ENCODE measurements at places on chromosomes 3 and 15. TPM values are rescaled to one million over a fixed set of nuclear protein-coding genes. Genes with fewer than 3 reads are reported as not detected.

CFAP100 gene
- total RNA-seq = 3.4 TPM

GRCh38 chr3:180375831-180376230 lies 226.1 kb upstream of the TTC14 start:
- DNase-seq = no peak

DNA sequence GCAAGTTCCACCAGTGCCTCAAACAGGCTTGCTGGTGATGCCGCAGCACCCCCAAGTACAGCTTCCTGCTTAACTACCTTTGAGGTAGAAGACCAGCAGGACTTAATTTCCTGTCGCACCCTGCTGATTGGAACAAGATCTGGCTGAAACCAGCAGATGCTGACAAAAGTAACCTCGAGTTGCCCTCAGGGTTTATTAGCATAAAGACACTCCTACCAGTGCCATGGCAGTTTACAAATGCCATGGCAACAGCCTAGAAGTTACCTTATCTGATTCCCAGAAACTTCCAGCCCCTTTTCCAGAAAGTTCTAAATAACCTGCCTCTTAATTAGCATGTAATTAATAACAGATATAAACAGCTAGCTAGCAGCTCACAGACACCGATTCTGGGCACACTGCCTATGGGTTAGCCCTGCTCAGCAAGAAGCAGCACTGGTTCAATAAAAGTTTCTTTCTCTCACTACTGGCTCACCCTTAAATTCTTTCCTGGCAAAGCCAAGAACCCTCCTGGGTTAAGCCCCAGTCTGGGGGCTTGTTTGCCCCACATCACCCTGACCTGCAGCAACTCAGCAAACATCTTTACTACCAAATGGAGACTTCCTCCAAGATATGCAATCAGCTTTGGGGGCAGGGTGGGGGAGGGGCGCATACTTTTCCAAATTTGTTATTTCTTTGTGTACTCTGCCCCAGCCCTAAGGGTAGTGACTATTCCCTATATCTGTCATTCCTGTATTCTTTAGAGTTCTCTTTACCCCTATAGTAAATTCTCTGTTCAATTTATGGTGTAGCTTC lies 54.2 kb downstream of the MAP4 start:
- DNase-seq = no peak

DNA sequence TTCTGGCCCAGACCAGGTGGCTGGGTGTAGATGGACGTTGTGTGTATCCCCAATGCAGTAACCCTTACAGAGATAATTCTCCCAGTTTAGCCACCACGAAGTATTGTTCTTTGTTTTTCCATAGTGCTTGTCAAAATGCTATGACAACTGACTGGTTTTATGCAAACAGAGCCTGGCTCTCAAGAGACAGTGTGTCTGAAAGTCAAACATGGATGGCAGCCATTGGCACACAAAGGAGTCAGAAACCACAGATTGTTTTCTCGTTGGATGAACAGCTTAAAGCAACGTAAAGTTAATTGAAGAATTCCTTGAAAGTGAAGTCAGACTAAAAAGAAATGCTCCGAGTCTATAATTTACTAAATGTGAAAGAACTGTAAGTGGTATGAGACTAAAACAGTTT lies 91.2 kb downstream of the FILIP1L start:
- DNase-seq = peak; percentile 15

DNA sequence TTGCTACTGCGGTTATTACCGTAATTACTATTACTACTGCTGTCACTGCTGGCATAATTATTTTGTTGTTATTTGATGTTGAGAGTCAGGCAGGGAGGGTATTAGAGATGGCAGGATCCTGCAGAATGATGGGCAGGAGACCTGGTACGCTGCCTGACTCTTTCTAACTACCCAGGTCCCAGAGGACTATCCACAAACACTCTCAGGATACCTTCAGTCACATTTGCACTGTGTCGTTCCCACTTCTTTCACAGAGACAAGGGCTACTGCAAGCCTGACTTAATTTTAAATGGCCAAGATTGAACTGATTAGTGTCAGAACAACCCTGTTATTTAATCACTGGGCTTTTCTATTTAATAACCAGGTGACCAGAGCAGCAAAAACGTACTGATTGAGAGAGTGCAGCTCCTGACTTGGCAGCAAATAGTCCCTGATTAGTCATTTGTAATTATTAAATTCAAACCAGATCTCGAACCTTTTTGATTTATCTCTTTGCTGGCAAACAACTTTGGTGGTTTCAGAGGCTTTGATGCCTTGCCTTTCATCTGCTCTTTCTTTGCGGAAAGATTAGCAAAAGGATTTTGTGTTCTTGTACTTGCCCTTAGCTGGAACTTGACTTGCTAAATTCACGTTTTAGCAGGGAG lies 88.8 kb upstream of the ARHGEF3 start:
- peak; percentile 93 for DNase-seq

- no peak for DNase-seq
Measured at GRCh38 chr15:29083858-29084257, 185.8 kb downstream of the NSMCE3 start.

DNA sequence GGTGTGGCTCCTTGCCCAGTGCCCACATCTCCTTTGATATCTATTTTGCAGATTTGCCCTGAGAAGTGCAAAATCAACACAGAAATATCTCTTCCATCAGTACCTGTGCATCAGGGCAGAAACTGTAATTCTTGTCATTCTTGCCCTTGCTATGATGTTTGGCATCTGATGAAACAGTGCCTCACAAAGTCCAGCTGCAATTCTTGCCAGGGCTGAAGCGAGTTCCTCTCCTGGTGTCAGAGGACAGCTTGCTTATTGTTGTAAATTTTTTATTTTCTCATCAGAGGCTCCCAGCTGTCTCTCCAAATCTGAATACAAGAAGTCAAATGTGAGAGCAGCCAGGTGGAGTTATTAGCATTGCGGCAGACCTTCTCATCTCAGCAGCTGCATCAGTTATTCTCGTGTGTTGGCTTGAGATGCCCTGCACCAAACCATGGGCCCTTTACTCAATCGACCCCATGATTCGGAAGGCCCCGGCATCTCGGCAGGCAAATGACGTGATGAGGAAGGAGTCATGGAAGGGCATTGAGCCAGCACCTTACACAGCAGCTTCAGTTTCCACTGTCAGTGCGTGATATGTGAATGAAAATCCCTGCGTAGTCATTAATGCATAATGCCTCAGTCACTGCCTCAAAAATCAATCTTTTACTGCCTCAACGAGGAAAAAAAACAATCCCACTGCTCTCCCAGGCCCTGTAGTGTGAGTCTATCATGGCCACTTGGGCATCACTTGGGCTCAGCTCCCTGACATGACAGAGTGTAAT lies 93.4 kb downstream of the CCNL1 start:
- no peak for DNase-seq

GOLGA8G gene
- total RNA-seq = 3.6 TPM

DNA sequence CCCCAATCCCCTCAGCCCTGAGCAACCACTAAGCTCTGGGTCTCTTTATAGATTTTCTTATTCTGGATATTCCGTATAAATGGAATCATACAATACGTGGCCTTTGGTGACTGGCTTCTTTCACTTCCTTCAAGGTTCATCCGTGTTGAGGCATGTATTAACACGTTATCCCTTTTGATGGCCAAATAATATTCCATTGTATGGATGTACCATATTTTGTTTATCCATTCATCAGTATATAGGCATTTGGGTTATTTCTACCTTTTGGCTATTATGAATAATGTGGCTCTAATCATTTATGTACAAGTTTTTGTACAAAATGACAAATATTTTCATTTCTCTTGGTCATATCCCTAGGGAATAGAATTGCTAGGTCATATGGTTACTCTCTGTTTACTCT lies 284.4 kb downstream of the FAM43A start:
- no peak for DNase-seq

CTXN2 gene
- 1.2 TPM for total RNA-seq

GCSAM gene
- total RNA-seq = 1.2 TPM

GRCh38 chr3:38634111-38634510 lies 15.4 kb downstream of the SCN5A start:
- no peak for DNase-seq

GRCh38 chr3:24573576-24573975 lies 78.9 kb upstream of the THRB start:
- DNase-seq = no peak

DNA sequence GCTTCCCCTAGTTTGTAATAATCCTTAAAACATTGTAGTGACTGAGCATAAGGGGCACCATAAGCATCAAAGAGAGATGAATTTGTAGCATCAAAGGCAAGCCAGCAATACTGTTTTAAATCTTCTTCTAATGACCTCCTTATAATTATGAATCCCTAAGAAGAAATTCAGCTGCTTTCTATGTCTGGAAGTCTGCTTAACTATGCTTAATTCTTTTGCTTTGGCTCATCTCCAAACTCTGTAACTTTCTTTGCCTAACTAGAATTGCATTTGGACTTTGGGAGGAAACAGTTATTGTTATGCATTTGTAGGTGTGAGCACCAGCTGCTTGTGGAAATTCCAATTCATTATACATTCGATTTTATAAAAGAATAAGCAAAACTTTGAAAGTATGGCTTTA lies 117.7 kb upstream of the SPATA16 start:
- no peak for DNase-seq

DNA sequence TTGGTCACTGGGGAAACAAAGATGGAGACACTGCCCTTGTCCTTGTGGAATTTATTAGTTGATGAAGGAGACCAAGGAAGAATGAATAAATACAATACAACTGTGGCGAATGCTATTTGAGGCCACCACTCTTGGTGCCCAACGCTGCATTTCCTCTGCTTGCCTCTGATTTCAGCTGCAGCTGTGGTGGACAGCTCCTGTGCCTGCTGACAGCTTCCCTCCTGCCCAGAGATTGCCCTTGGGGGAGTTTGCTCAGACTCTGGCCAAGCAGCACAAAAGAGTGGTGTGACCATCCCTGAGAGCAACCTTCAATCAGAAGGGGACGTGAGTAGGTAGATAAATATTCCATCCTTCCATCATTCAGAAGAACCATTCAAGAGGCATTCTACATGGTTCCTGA lies 64.6 kb upstream of the FHIT start:
- peak; percentile 51 for DNase-seq

GRCh38 chr15:67120839-67121643 lies 55.6 kb downstream of the SMAD3 start:
- DNase-seq = peak; percentile 95

ZNF662 gene
- total RNA-seq = 10.4 TPM

DNA sequence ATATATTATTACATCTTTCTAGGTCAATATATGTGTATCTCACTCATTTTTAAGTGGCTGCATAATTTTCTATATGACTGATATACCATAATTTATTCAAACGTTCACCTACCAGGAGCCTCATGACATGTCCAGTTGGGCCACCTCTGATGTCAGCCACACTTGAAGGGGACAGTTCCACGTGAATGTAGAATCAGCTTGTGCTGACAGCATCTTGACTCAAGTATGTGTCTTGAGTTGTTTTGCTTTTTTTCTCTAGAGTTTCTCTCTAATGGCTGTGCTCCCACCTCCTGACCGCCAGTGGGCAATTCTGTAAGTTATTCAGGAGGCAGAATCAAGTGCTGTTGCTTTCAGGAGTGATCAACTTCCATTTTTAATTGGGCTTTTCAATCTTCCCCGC lies 237.9 kb downstream of the NFKBIZ start:
- DNase-seq = no peak

DNA sequence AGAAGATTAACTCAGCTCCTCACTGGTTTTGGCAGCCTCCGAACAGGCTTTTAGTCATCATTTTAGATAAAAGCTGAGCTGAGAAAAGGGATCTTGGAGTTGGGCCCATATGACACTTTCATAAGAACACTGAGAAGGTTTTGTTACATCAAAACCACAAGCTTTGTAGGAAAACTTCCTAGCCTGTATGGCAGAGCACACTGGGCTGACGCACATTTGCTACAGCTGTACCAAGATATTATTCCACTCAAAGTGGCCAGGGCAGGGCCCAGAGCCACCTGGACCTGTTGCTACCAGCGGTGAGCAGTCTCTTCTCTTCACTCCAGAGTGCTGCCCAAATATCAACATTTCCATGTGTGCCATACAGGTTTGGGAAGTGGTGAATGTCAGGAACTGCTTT lies 160.5 kb upstream of the CCDC54 start:
- peak; percentile 65 for DNase-seq

KBTBD12 gene
- total RNA-seq = 7.2 TPM

DNA sequence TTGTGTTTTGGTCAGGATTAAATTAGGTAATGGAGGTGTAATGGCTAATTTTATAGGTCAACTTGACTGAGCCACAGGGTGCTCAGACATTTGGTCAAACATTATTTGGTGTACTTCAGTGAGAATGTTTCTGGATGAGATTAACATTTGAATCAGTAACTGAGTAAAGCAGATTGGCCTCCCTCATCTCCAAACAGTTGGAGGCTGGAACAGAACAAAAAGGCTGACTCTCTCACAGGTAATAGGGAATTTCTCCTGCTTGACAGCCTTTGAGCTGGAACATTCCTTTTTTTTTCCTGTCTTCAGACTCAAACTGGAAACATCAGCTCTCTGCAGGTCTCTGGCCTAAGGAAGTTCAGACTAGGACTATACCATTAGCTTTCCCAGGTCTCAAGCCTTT lies 280.7 kb downstream of the ZBTB20 start:
- DNase-seq = no peak

- DNase-seq = peak; percentile 70
Measured at GRCh38 chr15:72199721-72200212, 2.2 kb upstream of the GRAMD2A start.

DNA sequence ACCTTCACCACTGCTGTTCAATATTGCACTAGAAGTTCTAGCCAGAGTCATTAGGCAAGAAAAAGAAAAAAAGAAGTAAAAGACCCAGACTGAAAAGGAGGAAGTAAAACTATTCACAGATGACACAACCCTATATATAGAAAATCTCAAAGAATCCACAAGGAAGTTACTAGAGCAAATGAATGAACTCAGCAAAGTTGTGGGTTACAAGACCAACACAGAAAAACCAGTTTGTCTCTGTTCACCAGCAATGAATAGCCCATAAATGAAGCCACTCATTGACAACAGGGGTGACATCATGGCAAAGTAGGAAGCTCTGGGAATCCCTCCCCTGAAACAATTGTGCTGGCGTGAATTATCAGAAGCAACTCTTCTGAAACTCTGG lies 4.6 kb downstream of the CFAP100 start:
- DNase-seq = no peak

DNA sequence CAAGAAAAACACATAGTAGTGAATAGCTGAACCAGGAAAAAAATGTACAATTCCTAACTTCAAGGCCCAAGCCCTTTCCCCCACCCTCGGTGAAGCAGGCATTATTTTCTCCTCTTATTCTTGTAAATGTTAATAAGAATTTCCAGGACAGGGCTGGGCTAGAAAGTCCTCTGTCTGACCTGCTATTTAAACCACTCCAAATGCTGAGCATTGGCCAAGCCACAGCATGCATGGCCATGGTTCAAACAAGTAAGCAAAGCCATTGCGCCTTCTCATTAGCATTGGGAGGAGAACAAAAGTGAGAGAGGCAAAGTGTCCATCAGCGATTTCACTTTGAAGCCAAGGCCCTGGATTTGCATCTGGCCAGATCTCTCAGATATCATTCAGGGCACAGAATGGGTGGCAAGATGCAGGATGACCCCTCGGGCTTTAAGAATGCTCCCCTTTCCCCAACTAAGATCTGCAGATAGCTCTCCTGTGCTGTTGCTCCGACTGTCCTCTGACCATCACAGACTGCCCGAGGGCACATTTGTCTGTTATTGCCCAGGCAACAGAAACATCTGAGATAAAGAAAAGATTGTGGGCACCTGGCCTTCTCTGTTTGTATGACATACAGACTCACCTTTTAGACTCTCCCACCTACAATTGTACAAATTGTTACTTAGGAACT lies 46.3 kb downstream of the CEMIP start:
- DNase-seq = no peak

- DNase-seq = no peak
Measured at GRCh38 chr3:151919446-151919845, 46.0 kb downstream of the SUCNR1 start.

GRCh38 chr3:106683953-106684620 lies 693.2 kb upstream of the CCDC54 start:
- DNase-seq = no peak

All from umbilical cord (tissue), 2 donors.